ENCODE measurements at places on chromosomes 2 and 18.

DNA sequence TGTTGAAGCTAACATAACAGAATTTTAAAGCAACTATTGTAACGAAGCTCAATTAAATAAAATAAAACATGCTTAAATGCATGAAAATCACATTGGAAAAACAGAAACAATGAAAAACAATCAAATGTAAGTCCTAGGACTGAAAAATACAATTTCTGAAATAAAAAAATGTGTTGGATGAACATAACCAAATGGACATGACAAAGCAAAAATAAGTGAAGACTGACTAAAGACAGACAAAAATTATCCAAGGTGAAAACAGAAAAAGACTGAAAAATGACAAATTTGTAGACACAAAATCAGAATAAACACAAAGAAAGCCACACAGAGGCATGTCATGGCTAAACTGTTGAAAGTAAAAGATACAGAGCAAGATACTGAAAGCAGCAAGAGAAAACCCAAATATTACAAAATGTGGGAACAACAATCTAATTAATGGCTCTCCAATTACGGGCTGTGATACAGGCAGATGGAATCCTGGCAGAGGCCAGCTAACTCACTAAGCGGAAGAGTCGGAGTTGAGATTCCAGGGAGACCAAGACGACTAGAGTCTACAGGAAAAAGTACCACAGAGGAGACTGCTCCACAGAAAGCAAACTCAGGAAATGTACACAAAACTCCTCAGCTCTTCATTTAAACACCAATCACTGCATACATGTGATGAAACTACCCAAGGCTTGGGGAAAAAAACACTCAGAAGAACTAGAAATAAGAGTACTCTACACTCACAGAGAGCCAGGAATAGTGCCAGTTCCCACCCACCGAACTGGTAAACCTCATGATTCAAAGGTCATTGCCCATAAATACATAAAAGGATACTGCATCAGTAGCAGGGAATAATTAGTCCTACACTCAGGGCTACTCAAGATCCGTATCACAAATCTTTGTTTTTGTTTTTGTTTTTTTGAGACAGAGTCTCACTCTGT lies 83.6 kb downstream of the ATAD2B start:
- DNase-seq, result no peak

DNA sequence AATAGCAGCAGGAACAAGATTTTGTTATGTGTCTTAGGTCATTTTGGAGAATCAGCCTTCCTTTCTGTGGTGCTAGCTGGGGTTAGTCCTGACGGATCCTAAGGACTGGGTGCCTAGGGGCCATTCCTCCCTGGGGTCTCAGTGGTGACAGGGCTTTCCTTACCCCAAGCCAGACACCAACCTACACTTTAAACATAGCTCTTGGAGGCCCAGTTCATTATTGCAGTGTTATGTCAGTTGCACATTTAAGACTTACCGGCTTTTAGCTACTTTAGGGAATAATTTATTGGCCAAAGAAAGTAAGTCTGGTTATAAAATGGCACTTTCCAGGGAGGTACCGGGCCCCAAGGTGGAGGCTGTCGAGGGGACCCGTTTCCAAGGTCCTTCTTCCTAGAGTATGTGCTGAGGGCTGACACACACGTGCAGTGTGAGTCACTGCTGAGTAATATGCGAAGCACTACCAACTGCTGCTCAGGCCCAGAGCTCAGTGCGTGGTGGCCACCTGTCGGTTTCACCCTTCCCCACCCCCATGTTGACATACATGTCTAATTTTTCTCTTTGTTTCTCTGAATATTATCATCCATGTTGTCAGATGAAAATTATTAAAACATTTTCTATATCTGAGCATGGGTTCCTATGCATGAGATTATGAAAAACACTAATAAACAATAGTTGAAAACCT lies 37.0 kb upstream of the GRHL1 start:
- DNase-seq, result no peak

GRCh38 chr2:68565858-68566257 lies 77.5 kb upstream of the PROKR1 start:
- no peak for DNase-seq

GRCh38 chr2:209331291-209331844 lies 92.5 kb upstream of the MAP2 start:
- no peak for DNase-seq

DNA sequence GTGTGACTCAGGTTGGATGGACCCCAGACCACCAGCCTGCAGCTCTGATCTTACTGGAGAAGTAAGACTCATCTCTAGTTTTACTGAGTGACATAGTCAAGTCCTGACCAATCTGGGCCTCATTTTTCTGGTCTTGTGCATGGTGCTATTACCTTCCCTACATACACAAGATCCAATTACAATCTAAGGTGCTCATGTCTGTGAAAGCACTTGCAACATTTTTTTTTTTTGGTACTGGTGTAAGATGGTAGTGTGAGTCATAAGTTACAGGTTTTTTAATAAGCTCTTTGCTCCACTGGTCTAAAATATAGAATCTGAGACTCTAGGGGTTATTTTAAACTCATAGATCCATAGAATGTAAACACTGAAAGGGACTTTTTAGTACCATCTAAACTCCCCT lies 117.3 kb upstream of the EFEMP1 start:
- no peak for DNase-seq

GRCh38 chr2:238847419-238847801 lies 475 bp upstream of the TWIST2 start:
- no peak for DNase-seq

DNA sequence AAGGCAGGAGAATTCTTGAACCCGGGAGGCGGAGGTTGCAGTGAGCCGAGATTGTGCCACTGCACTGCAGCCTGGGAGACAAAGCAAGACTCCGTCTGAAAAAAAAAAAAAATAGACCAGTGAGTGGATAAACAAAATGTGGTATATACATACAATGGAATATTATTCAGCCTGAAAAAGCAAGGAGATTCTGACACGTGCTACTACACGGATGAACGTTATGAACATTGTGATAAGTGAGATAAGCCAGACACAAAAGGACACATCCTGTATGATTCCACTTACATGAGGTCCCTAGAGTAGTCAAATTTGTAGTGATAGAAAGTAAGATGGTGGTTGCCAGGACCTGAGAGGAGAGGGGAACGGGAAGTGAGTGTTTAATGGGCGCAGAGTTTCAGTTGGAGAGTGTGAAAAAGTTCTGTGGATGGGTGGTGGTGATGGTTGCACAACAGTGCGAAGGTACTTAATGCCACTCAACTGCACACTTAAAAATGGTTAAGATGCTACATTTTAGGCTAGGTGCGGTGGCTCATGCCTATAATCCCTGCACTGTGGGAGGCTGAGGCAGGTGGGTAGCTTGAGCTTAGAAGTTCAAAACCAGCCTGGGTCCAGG lies 38.3 kb downstream of the NIFK start:
- DNase-seq, result no peak

DNA sequence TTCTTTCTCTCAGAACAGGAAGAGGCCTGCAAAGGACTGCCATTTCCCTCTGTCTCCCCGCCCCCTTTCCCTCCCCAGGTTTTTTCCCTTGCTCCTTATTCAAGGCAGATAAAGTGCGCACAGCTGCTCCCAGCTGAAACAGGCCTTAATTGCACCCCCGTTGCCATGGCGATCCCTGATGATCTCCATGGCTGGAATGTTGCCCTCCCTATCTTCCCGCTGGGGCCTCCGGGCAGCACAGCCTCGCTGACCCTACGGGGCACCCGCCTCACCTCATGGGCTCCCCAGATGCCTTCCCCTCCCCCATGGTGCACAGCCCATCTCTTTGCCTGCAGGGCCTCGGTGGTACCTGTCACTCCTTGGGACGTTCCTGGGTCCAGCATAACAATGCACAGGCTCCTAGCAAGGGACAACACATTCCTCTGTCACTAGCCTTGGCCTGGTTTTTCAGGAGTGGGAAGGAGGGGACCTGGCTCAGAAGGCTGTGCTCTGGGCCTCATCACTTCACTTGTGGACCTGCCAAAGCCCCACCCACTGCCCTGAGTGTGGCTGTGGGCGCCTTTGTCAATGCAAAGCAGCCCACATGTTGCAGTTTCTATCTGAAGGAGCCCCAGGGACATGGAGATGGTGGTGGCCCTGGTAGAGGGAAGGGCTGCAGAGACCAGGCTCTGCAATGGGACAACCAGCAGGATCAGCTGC lies 115.0 kb downstream of the CELF4 start:
- DNase-seq, result no peak

DNA sequence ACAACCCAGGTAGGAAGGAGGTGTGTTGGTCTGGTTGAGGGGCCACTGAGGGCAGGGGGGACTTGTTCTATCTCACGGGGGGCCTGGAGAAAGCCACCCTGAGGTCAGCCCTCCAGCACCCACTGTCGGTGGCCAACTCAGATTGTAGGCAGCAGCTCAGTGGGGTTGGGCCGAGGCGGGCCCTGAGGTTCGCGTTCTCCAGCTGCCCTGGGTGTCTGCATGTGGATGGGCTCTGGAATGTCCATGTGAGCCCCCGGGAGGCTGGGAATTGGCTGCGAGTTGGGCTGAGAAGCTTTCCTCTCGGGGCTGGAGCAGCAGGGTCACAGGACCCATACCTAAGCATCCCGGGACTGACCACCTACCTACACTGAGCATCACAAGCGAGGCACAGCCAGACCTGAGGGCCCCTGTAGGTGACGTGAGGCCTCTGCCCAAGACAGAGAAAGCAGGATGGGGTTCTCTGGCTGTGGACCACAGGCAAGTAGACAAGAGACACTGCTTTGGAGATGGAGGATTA lies 70.3 kb upstream of the HAAO start:
- DNase-seq, result no peak

GRCh38 chr2:9739531-9739964 lies 103.7 kb upstream of the TAF1B start:
- peak; percentile 53 for DNase-seq

DNA sequence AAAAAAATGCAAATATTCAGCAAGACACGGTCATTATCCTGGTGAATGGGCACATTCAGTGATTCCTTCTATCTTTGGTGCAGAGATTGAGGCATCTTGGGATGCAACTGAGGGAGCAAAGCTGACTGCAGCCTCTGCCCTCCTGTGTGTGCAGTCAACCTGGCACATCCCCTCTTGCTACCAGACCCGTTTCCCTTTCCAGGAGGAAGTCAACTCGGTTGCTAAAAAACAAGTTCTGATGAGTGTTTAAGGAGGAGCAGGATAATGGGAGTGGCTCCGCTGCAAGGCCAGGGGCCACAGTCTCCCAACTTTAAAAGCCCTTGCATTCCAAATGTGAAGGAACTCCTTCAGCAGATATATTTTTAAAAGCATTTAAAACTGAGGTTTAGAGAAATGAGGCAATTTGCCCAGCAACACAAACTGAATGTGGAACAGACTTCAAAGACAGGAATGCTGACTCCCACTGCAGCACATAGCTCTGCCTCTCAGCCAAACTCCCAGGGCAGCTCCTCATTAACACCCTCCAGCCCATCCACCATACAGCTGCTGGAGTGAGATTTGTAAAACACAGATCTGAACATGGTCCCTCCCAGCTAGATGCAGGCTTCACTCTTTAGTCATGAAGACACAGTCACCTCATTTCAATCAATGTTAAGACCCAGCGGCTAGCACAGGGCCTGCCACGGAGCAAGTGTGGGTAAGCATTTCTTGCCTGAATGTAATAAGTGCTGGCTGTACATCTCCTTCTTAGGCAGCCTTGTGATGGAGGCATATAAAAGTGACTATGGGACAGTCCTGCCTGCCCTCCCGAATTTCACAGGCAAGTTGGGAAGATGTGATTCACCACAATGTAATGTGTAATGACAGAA lies 54.3 kb downstream of the VSNL1 start:
- DNase-seq, result no peak

- DNase-seq, result no peak
Measured at GRCh38 chr18:50724751-50725151, 95.1 kb downstream of the MRO start.

DNA sequence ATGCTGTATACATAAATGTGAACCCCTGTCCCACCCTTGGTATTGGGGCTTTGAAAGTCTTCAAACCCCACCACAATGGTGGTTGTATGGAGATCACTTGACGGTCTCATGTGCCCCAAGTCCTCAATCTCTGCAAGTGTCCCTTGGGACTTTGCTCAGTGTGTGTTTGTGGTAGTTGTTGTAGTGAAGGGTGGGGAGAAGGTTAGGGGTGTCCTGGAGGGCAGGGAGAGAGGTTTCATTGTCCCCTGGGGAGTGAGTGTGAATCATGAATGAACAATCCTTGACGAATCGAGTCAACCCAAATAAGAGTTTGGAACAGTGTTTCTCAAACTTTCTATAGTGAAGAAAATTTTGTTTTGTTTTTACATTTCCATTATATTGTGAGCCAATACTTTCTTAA lies 28.1 kb downstream of the COL4A3 start:
- no peak for DNase-seq
